Posterior vena cava (tissue), 2 donors: ENCODE measurements at places on chromosomes 1 and 21.
A peak's percentile ranks its signal among the peaks of the same experiment; 100 is the strongest.

DNA sequence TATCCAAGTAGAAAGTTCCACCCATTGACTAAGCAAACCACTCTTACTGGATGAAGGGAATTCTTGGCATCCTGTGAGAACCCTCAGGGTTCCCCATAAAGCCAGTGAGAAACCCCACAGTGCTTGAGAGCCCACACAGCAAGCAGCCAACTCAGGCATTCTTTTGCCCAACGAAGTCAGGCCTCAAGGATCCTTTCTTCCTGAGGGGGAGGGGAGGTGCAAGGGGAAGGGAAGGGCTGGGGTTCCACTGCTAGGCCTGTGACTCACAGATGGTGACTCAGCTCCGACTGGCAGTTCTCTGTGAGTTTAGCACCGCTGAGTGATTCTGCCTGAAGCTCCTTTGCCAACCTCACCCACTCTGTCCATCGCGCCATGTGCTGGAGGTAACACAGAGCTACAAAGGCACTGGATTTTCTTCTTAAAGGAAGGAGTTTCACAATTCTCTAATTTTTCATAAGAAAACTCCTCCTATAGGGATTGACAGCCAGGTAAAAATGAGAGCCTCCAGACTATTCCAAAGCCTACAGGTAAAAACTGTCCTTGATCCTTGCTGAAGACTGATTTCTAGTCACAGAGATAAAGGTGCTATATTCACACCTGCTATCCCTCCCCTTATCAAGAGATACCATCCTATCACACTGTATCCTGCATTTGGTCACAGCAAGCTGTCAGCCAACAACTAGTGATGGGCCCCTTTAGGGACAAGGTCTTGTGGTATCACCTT is 4.8 kb downstream of the ENO1 start:
- DNase-seq, result peak; percentile 94

DNA sequence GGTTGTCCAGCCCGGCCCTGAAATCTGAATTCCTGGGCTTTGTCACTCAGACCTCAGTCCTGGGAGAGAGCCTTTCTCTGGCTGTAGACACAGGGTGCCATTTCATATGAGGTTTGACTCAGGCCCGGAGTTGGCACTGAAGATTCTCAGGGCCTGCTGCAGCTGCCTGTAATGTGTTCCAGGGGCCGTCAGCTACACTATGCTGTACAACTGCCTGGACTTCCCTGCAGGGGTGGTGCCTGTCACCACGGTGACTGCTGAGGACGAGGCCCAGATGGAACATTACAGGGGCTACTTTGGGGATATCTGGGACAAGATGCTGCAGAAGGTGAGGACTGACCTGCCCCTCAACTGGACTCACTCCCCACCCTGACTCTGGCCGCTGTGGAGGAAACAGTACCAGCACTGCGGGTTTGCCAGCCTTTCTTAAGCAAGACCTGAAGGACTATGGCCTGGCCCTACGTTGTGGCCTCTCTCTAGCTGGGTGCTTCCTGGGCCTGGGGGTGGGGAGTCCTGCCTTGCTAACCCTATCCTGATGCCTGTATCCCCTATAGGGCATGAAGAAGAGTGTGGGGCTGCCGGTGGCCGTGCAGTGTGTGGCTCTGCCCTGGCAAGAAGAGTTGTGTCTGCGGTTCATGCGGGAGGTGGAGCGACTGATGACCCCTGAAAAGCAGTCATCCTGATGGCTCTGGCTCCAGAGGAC is 18.9 kb downstream of the FAAH start:
- DNase-seq, result no peak

- no peak for DNase-seq
Measured at GRCh38 chr21:45244799-45245340, 42.8 kb downstream of the POFUT2 start.

GRCh38 chr1:112761714-112762480 is 46.8 kb upstream of the PPM1J start:
- no peak for DNase-seq

DNA sequence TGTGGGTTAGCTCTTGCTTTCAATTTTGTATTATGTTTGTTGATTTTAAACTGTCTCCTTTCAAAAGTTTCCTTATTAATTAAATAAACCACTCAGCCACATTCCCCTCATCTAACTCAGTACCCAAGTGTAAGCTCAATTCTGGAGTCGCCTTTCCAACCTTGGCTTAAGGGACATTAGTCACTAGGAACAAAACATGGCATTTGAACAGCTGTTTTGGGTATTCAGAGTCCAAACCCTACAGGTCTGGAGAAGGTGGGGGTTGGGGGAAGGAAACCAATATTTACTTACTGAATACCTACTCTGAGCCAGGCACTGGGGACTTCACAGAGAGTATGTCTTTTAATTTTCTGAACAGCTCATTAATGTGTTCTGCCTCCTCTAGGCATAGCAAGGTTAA is 117.2 kb upstream of the JUN start:
- no peak for DNase-seq

GRCh38 chr1:10171105-10171767 is 39.1 kb upstream of the KIF1B start:
- DNase-seq, result no peak

DNA sequence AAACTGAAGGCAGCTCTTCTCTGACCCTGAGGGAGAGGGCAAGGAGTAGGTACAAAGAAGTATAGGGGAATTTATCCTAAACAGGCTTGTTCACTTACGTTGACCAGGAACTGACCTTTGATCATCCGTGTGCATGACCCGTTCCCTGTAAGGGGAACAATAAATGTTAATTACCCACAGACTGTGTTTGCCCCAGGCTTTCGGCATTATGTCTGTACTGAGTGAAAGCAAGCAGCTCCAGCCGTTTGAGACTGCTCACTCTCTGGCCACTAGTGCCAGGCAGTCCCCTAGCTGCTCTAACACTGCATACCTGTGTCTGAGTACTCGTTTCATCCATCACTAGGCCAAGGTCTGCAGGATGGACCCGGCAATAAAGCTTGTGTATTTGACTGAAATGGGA is 1365.3 kb downstream of the NCAM2 start:
- no peak for DNase-seq

- no peak for DNase-seq
Measured at GRCh38 chr1:71252900-71253299, 172.1 kb upstream of the ZRANB2 start.

DNA sequence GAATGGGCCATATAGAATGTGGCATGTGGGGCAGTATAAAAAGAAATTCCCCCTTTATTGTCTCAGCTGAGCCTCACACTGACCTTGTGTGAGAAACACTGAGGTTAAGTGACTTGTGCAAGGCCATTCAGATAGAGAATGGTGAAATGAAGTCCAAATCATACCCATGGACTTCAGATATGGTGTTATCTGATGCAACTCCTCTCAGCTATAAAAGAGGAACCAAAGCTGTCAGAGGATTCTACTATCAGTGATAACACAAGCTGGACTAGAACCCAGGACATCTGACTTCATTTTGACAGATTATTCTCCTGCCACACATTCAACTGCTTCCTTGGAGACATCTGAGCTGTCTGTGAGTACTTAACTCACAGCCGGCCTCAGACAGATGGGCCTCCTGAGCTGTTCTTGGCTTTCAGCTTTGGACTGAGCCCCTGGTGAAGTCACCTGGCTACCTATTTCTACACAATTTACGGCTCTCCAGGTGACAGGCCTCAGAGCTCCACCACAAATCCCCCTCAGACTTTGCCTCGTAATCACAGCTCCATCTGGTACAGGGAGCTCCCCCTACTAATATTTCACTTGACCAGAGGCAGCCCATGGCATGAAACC is 104.6 kb downstream of the PLXNA2 start:
- no peak for DNase-seq

GRCh38 chr21:16137106-16137505 is 407.3 kb downstream of the USP25 start:
- no peak for DNase-seq
